H9 (cell line): ENCODE measurements at places on chromosomes 3 and 15. TPM values are rescaled to one million over a fixed set of nuclear protein-coding genes. Genes with fewer than 3 reads are reported as not detected.

GRCh38 chr15:80825361-80826030, 46.3 kb downstream of the CEMIP start:
- DNase-seq = no peak

- no peak for DNase-seq
These were observed 444.9 kb upstream of the THBS1 start for GRCh38 chr15:39135989-39136388.

DNA sequence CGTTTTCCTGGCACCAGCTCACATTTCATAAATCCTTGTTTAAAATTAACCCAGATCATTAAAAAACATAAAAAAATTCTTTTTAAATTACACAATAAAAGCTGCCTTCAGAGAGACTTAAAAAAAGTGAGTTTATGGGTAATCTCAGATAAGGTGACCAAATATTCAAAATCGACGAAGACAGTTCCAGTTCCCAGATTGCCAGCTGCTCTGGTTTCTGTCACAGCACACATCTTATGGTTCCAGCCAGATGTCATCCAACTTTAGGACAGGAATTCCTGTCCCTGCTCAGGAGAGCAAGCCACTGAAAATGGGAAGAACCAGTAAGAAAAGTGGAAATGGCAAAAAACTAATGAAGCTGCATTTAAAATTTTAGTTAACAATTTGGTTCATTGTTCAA, 15.8 kb upstream of the ZNF770 start:
- no peak for DNase-seq

DNA sequence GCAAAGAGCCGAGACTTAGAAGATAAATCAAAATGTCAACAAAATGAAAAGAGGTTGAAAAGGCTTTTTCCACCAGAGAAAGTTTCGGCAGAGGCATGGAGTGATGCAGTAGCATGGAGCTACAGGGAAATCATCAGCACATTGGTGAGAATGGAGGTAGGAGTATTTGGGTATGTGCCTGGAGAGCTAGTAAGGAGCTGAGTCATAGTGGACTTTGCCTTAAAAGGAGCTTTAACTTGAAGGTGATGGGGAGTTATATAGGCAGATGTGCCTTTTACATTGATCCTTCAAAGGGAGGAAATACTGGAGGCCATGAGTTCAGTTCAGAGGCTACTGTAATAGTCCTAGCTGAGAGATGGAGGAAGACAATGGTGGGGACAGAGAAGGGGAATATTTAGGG, 44.3 kb downstream of the IL5RA start:
- DNase-seq = no peak

DNA sequence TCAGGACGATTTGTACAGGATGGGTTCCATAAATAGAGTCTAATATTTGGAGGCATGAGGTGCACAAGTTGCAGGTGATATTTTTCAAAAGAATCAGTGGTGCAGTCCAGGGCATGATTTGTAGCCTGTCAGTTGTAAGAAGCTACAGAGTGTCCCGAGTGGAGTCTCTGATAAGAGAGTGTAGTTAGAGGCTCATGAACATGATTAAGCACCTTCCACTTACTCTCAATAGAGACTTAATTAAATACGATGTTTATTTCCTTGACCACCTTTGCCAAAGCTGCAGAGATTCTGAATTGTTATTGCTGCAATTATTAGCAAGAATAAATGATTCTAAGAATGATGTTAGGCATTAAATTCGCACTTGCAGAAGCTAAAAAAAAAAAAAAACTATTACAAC, 218.4 kb upstream of the LRTM1 start:
- DNase-seq = no peak

DNA sequence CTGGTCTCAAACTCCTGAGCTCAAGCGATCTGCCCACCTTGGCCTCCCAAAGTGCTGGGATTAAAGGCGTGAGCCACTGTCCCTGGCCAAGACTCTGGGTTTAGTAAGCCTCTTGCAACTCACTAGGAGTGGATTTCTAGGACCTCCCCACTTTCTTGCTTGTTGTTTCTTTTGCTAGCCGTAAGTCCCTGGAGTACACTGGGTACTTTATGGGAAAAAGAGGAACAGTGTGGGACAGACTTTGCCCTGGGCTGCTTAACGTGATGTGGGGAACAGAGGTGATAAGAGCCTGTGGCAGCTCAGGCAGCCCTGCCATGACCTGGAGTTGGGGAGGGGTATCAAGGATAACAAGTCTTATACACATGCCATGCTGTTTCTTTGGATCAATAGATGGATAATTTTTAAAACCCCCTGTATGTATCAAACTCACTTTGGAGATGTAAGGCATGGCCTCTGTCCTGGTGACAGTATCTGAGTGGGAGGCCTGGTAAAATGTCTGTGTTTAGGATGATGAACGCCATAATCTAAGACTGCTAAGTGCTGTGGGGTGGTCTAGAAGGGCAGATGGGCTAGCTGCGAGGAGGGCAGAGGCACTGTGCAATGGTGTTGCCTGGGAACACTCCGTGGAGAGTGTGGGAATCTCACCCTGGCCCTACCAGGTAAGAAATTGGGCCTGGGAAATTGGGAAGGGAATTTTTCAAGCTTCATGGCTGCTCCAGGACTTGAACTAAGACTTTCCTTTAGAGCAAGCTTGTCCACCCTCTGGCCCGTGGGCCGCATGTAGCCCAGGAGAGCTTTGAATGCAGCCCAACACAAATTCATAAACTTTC, 54.8 kb downstream of the SMAD3 start:
- no peak for DNase-seq

- no peak for DNase-seq
These were observed at the start of gene LDHAL6B for GRCh38 chr15:59206623-59207183. Gene LDHAL6B (plus strand): TSS chr15:59206843. CDS start chr15:59206941, 98 bp downstream.

DNA sequence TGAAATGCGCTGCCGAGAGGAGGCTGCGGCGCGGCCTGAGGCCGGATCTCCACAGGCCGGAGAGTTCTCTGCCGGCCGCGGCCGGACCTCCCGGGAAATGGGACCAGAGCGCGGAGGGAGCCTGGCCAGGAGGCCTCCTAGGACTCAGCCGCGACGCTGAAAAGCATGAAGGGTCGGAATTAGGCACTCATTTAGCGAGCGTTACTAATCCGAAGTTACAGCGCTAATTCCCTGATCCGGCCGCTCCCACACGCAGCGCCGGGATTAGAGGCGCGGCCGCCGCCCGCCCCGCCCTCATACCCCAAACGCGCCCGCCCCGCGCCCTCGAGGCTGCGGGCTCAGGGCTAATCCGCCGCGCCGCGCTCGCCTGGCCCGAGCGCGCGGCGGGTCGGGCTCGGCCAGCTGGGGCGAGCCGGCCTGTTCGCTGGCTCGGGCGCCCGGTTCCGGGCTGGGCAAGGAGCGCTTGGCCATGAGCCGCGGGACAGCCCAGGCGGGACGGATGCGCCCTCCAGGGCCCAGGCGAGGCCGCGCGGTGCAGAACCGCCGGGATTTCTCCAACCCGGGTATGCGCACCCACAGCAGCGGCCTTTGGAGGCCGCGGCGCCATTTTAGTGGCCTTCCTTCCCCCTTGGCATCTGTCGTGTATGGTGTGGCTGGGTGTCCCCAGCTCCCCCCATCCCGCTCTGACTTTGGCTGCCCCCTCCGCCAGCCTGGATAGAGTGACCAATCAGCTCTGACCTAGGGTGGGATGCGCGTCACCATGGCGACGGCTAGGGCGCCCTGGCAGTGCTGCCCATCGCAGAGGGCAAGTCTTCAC, 36.8 kb upstream of the POLG start:
- DNase-seq = peak; percentile 47

DNA sequence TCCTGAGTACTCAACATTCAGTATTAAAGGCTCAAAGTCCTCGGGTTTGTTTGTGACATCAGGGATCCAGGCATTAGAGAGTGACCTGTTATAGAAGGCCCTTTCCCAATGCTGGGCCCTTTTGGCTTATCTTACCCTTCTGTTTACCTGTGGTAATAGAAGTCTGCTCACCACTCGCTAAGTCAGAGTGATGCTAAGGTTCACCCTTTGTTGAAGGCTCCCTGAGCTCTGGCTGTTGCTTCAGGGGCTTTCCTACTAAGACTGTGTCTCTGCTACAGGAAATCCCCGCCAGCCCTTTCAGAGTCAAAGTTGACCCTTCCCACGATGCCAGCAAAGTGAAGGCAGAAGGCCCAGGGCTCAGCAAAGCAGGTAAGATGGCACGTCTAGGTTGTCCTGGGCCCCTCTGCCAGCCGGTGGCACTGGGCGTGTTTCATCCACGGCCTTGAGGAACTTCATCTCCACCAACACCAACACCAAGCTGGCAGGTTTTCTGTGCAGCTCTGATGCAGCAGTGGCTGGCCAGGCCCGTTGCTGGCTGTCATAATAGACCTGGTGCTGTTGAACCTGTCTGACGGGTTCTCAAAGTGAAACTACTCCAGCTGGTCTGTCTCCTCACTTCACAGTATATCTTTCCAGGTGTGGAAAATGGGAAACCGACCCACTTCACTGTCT, 99.1 kb downstream of the DNASE1L3 start:
- DNase-seq = no peak

DNA sequence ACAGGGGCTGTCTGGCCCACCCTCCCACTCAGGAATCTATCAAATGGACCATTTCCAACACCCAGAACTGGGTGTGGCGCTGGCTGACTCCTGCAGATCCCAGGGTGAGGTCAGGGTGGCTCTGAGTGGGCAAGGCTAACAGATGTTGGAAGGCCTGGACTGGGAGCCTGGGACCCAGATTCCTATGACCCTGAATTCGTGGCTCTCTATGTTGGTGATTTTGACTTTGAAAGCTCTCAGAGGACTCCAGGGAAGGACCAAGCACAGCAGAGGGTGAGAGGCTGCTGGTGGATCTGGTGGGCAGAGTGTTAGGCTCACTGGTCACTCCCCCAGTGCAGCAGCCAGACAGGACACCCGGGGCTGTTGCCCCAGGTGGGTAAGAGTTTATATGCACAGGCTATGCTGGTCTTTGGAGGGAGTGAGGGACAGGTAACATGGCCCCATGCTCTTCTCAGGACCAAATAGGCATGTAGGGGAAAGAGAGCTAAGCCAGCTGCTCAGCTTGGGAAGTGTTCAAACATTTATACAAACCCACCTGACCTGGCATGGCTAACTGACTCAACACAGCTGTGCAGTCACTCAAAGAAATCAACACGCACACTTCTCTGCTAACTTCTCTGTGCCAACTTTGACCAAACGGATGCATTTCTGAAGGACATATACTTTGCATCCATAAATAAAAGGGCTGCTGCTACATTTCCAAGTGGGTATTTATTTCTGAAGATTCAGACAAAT, 62.6 kb upstream of the RAB6B start:
- no peak for DNase-seq

DNA sequence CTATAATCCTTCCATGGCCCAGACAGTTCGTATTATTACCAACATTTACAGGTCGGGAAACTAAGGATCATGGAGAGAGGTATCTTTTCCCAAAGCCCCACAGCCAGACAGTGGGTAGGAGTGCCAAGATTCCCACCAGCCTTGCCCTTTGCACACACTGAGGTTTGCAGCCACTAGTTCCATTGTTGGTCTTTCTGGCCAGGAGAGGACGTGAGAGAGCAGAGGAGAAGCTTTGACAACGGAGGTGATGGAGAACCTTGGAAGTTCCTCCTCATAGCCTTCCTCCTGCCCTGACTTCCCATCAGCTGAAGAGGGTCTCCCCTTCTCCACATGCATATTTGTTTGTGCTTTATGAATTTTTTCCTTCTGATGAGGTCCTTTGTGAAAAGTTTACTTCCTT, 50.5 kb upstream of the PLCL2 start:
- no peak for DNase-seq

- DNase-seq = no peak
These were observed 22.3 kb downstream of the GRM2 start for GRCh38 chr3:51729042-51729633.

DNA sequence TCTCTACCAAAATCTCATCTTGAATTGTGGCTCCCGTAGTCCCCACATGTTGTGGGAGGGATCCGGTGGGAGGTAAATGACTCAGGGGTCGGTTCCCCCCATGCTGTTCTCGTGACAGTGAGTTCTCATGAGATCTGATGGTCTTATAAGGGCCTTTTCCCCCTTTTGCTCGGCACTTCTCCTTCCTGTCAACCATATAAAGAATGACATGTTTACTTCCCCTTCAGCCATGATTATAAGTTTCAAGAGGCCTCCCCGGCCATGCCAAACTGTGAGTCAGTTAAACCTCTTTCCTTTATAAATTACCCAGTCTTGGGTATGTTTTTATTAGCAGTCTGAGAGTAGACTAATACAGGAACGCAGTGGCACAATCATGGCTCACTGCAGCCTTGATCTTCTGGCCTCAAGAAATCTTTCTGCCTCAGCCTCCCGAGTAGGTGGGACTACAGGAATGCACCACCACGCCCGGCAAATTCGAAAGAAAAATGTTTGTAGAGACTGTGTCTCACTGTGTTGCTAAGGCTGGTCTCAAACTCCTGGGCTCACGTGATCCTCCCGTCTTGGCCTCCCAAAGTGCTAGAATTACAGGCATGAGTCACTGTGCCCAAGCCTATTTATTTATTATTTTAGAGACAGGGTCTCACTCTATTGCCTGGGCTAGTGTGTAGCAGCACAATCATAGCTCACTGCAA, 101.0 kb downstream of the ATP10A start:
- no peak for DNase-seq

GPR156 gene
- total RNA-seq = 1.4 and 1.8 TPM in 2 replicates

SUSD5 gene
- total RNA-seq = 4.5 and 4.9 TPM in 2 replicates

GP5 gene
- total RNA-seq = not detected in 2 replicates

GNAT1 gene
- total RNA-seq = 0.18 TPM in 1 of 2 replicates, not detected in the other

SERPINI2 gene
- total RNA-seq = 0.22 TPM in 1 of 2 replicates, not detected in the other

SIDT1 gene
- total RNA-seq = not detected in 2 replicates

SNX33 gene
- 17.7 and 18.7 TPM in 2 replicates for total RNA-seq

SAMD7 gene
- total RNA-seq = not detected in 2 replicates

RASGRP1 gene
- total RNA-seq = 0.50 and 0.85 TPM in 2 replicates

NANOGP8 gene
- total RNA-seq = 88.4 and 91.5 TPM in 2 replicates

SLC22A13 gene
- total RNA-seq = 0.11 TPM in 1 of 2 replicates, not detected in the other
